ENCODE measurements at places on chromosomes 3 and 15.

DNA sequence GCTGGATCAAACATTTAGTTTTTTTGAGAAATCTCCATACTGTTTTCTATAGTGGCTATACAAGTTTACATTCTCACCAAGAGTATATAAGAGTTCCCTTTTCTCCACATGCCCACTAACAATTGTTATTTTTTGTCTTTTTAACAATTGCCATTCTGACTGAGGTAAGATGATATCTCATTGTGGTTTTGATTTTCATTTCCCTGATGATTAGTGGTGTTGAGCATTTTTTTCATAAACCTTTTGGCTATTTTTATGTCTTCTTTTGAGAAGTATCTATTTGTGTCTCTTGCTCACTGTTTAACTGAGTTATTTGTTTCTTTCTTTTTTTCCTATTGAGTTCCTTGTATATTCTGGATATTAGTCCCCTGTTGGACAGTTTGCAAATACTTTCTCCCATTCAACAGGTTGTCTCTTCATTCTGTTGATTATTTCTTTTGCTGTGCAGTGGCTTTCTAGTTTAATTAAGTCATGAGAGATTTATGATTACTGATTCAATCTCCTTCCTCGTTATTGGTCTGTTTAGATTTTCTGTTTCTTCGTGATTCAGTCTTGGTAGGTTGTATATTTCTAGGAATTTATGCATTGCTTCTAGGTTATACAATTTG, 6.7 kb upstream of the RNF13 start:
- DNase-seq, result no peak

DNA sequence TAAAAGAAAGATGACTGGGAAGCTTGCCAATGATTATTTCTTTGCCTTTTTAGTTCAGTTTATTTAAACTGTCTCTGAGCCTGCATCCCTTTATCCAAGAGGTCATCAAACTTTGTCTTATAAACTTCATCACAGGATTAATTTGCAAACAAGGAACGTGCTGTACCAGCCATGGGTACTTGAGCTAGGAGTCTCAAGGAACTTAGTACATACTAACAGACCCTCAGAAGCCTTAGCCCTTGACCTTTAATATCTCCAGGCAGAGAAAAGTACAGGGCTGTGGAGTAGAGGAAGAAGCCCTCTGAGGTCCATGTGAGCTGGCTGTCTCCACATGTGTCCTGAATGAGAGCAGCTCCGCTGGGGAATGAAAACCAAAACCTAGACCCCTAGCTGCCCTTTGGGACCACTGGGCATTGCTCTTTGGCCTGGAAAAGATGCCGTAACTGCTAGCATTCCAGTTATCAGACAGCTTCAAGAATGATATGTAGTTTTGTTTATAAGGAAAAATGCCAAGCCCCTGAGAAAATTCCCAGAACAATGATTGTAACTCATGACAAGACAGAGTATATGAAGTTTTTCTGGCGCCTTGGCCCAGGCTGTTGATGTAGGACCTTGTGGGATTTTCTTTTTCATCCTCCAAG, 92.1 kb downstream of the ASB7 start:
- no peak for DNase-seq

DNA sequence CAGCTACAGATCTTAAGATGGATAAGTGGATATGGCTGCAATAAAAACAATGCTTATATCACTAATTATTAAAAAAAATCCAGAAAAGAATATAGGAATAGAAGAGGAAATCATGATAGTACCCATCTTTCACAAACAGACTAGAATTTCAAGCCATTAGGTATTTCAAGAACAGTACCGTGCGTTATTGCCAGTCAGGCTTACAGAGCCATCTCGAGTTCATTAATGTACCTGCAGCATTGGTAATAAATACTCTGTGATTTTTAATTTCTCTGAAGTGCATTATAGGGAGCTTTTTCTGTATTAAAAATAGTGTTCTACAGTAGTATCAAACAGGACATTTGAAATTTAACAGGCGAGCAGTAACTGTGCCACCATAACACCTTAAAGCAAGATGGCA, 35.7 kb downstream of the ST3GAL6 start:
- no peak for DNase-seq

DNA sequence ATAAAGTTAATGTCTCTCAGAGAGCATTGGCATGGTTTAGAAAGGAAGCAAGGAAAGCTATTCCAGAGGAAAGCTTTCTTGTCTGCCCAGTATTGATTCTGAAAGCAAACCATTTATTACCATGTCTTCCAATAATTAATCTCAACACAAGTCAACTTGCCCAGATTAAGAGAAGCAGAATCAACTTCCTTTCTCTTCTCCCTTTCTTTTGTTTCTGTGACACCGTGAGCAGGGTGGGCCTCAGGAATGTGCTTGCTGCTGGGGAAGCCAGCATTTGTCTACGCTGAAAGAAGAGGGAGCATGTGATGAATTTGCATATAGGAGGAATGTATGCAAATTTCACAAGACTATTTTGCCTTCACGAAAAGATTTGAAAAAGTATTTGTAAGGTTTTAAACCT, 368.6 kb upstream of the ROPN1 start:
- DNase-seq, result no peak

DNA sequence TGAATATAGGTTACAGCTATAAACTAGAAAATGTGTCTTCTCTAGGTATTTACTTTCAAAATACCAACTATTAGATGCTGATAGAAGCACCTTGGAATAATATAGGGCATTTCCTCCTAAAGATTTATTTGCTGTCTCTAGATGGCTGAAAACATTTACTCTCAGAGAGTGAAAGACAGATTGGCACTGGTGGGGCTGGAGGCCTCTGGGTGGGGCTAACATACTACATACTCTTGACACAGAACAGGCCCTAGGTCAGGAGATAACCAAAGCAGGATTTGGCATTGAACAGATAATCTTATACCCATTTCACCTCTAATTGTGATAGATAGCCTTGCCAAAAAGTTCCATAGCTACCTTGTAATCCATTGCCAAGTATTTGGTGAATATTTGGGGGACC, 253.3 kb upstream of the TBC1D5 start:
- DNase-seq, result no peak

- DNase-seq, result no peak
Observed at GRCh38 chr3:138774529-138775253, 60.0 kb downstream of the PIK3CB start.

DNA sequence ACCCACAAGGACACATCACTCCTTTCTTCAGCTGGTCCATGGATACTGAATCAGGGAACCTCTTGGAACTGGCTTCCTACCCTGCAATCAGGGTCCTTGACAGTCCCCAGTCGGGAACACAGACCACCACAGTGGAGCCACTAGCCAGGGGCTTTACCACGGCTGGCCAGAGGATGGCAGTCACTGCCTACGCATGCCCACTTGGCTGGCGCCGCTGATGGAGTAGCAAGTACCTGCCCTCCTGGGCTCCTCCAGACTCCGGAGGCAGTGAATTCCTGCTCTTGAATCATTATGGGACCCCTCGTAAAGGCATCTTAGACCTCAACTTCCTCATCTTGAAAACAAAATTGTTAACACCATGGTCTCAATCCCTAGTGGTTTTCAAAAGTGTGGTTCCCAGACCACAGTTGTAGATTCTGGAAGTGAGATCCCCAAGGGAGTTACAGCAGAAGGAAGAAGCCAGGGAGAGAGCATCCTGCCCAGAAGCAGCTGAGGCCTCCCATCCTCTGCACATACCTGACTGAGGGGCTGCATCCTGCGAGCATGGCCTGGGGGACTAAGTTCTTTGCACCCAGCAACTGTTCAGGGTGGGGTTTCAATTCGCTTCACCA, 9.1 kb upstream of the SKIC8 start:
- no peak for DNase-seq

DNA sequence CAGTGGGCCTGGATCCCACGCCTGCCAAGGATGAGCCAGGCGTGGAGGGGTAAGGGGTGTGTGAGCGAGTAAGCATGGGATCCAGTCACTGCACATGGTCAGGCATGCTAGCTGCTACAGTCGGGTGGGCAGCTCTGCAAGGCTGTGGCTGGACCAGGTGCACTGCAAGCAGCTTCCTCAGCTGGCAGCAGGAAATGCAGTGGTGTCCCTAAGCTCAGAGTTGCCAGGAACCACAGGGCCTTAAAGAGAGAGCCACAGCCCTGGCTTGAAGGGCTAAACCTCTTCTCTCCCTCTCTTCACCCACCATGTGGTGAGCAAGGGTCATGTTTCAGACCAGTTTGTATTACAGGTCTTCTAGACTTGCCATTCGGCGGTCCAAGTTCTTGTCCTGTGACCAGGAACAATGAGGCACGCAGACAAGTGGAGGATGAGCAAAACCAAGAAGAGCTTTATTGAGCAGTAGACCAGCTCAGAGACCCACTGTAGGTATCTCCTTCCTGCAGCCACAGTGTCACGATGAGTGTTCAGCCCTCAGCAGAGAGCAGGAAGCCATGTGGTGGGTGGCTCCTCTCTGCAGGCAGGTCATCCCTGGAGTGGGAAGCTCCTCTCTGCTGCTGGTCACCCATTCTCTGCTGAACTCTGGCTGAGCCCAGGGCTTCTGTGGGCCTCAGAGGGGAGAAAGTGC, 511.9 kb downstream of the PYDC2 start:
- no peak for DNase-seq

DNA sequence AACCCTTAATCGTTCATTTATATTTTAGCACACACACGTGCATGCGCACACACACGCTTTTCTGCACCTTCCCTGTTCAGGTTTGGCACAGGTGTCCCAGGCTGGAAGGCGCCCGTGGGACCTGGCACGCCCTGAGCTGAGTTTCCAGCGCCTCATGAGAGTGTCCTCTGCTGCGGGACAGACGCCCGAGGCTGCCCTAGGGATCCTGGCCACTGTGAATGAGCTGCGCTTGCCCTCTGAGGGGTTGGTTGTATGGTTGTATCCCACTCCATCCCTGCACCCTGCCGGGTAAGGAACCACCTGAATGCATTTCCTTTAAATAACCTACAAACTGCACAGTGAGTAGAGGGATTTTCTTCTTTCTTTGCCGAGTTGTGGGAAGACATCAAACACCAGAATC, 12.2 kb upstream of the MEX3B start:
- no peak for DNase-seq

DNA sequence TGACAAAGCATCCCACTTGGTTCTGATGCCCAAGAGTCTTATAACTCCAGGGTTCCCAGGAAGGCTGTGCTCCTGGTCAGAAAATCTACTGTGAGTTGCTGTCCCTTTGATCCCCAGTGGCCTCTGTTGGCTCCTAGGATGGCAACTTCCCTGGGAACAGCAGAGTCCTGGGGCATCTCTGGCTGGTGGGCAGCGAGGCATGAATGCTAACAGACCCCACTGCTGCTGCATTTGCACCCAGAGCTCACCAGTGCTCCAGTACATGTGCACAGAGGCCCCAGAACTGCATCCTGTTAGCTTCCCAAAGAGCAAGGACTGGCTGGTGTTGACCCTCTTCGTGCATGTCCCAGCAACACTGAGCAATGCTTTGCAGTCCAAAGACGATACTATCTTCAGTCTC, 15.7 kb downstream of the CAV3 start:
- DNase-seq, result no peak

GRCh38 chr15:84749111-84749991, 959 bp downstream of the ZNF592 start:
- DNase-seq, result peak; percentile 16

DNA sequence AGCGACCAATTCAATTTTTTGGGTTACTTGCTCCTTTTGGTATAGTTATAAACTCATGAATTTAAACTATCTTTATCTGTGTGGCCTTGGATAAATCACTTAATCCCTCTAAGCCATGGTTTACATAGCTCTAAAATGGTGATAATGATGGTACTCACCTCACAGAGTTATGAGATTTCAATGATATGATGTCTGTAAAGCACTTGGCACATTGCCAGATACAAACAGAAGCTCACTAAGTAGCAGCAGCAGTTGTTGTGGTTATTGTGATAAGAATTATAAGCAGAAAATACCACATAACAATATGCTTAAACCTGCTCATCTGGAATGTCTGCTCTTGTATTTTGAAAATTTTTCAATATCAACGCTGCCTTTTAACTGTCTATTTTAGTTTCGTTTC, 185.1 kb upstream of the SNTN start:
- DNase-seq, result no peak

DNA sequence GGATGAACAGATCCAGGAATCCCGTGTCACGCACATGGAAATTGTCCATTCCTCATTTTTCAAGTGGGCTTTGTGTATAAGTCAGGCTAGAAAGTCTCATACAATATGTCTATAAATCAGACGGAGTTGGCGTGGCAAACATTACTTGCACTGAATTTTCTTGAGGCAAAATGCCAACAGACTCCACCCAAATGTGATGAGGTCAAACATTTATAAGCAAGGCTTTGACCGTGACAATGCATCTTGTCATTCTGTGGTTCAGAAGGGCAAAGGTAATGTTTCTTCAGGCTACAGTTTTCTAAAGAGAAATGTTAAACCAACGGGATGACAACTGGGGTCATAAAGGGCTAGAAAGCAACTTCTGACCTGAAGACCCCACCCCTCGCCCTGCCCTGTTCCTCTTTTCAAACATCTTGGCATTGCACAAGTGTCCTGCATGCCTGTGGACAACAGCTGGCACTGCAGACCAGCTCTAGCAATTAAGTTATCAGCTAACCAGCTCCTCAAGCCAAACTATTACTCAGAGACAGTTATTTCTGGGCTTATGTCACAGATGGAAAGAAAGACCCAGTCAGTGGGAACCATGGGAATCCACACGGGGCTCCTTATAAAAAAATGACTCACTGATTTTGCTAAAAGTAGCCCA, 36.5 kb upstream of the SPTBN5 start:
- DNase-seq, result no peak

GRCh38 chr3:50551681-50552435, 15.7 kb downstream of the C3orf18 start:
- no peak for DNase-seq
